Osteoblast (primary cell): ENCODE measurements at places on chromosomes 1 and 21. TPM values are rescaled to one million over a fixed set of nuclear protein-coding genes. Genes with fewer than 3 reads are reported as not detected.

DNA sequence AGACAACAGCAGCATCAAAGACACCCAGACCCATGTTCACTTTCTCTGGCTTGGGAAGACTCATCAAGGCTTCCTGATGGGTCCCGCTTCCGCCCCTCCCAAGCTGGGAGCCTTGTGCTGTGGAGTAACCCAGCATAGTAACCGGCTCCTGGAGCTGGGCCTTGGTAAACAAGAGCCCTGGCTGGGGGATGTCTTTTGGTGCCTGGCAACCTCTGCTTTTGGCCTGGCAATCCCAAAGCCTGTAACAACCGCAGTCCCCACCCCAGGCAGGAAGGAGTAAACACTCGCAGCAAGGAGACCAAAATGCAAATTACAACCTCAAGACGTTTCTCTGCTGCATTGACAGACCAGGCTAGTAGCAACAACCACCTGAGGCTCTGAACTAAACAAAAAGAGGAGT lies 16.9 kb upstream of the THRAP3 start:
- H3K4me1 ChIP-seq, result peaks cover 25% of the 10 kb centered on the region
- H3K36me3 ChIP-seq, result no peaks in the 10 kb centered on the region
- H3K27ac ChIP-seq, result peak overlapping the region; percentile 72
- H3K27me3 ChIP-seq, result no peaks in the 10 kb centered on the region

DNA sequence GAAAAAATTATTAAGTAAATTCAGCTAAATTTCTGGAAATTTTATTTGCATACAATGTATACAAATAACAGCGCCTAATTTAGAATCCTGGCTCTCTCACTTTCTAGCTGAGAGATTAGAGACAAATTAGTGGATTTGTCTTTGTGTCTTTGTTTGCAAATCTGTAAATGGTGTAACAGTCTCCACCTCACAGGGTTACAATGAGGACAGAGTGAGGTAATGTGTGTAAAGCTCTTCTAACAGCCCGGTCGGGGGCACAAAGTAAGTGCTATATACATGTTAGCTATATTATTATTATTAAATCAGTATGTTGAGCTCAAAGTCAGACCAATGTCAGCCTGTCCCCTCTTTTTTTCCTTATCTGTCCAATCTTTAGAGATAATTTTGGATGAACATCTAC lies 5.0 kb upstream of the ADAMTSL4 start:
- H3K27ac ChIP-seq, result no peak overlapping the region
- DNase-seq, result peak; percentile 46
- H3K4me3 ChIP-seq, result no peak overlapping the region
- H3K4me1 ChIP-seq, result peaks cover 9% of the 10 kb centered on the region
- H3K36me3 ChIP-seq, result no peaks in the 10 kb centered on the region

- no peak overlapping the region for H3K27ac ChIP-seq
- no peak for DNase-seq
- no peaks in the 10 kb centered on the region for H3K27me3 ChIP-seq
- H3K4me1 ChIP-seq, result no peaks in the 10 kb centered on the region
- H3K4me3 ChIP-seq, result no peak overlapping the region
- peaks cover 20% of the 10 kb centered on the region for H3K36me3 ChIP-seq
Measured at GRCh38 chr1:243428084-243428483, 172.2 kb downstream of the SDCCAG8 start.

GRCh38 chr1:68359045-68359444 lies 90.7 kb downstream of the RPE65 start:
- no peaks in the 10 kb centered on the region for H3K36me3 ChIP-seq
- H3K4me1 ChIP-seq, result peaks cover 5% of the 10 kb centered on the region
- no peak overlapping the region for H3K4me3 ChIP-seq
- no peak overlapping the region for H3K27ac ChIP-seq

GRCh38 chr1:53617851-53618499 lies 121.0 kb downstream of the GLIS1 start:
- no peaks in the 10 kb centered on the region for H3K36me3 ChIP-seq
- no peak overlapping the region for H3K4me3 ChIP-seq
- no peak for DNase-seq
- H3K4me1 ChIP-seq, result peaks cover 9% of the 10 kb centered on the region

DNA sequence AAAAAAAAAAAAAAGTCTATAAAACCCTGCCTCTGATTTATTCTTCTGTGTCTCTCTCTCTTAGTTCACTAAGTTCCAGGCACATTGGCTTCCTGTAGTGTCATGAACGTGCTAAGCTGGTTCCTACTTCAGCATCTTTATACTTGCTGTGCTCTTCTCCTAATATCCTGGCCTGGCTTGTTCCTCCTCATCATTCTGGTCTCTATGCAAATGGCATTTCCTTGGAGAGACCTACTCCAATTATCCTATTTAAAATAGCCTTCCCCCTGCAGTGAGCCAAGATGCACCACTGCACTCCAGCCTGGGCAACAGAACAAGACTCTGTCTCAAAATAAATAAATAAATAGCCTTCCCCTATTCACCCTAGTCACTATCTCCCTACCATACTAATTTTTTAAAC lies 9.7 kb upstream of the CLCC1 start:
- DNase-seq, result no peak
- no peaks in the 10 kb centered on the region for H3K27me3 ChIP-seq
- peaks cover 26% of the 10 kb centered on the region for H3K36me3 ChIP-seq
- no peak overlapping the region for H3K27ac ChIP-seq
- H3K4me3 ChIP-seq, result no peak overlapping the region

- H3K27ac ChIP-seq, result no peak overlapping the region
- H3K4me3 ChIP-seq, result no peak overlapping the region
- no peaks in the 10 kb centered on the region for H3K27me3 ChIP-seq
- H3K36me3 ChIP-seq, result no peaks in the 10 kb centered on the region
- no peak for DNase-seq
- no peaks in the 10 kb centered on the region for H3K4me1 ChIP-seq
Measured at GRCh38 chr1:2107586-2108212, 57.5 kb downstream of the PRKCZ start.

GRCh38 chr1:51916587-51917405 lies 38.3 kb upstream of the NRDC start:
- peaks cover 12% of the 10 kb centered on the region for H3K4me1 ChIP-seq
- H3K27ac ChIP-seq, result peak overlapping the region; percentile 24
- DNase-seq, result no peak
- no peaks in the 10 kb centered on the region for H3K36me3 ChIP-seq

- H3K4me3 ChIP-seq, result no peak overlapping the region
- H3K36me3 ChIP-seq, result no peaks in the 10 kb centered on the region
- DNase-seq, result peak; percentile 42
- peaks cover 4% of the 10 kb centered on the region for H3K4me1 ChIP-seq
- H3K27ac ChIP-seq, result no peak overlapping the region
Measured at GRCh38 chr21:46154155-46154954, 1.0 kb downstream of the FTCD start.

- no peak overlapping the region for H3K4me3 ChIP-seq
- H3K4me1 ChIP-seq, result peaks cover 66% of the 10 kb centered on the region
- DNase-seq, result no peak
- peaks cover 15% of the 10 kb centered on the region for H3K36me3 ChIP-seq
Measured at GRCh38 chr1:159913451-159914192, 11.7 kb downstream of the TAGLN2 start.

DNA sequence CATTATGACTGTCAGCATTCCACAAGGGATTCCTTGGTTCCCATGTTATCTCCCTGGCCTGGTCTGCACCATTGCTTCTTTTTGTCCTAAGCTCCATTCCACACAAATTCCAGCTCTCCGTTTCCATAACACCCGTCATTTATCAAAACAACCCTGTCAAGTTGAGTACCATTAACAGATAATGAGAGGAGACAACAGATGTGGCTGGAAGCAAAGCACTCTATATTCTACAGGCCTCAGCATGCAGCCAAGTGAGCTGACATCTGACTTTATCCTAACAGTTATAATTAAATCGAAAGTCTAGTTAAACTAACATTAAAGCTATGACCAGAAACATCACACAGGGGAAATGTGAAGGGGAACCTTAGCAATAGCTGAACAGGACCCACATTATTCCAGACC lies 110.4 kb downstream of the RERE start:
- H3K4me3 ChIP-seq, result no peak overlapping the region
- H3K27me3 ChIP-seq, result no peaks in the 10 kb centered on the region
- H3K27ac ChIP-seq, result no peak overlapping the region
- peaks cover 24% of the 10 kb centered on the region for H3K4me1 ChIP-seq
- no peak for DNase-seq

GRCh38 chr1:9844756-9845155 lies 21.0 kb upstream of the CLSTN1 start:
- DNase-seq, result peak; percentile 65
- H3K36me3 ChIP-seq, result no peaks in the 10 kb centered on the region
- no peak overlapping the region for H3K27ac ChIP-seq
- H3K4me3 ChIP-seq, result no peak overlapping the region
- H3K4me1 ChIP-seq, result peaks cover 5% of the 10 kb centered on the region
- no peaks in the 10 kb centered on the region for H3K27me3 ChIP-seq

- H3K27me3 ChIP-seq, result no peaks in the 10 kb centered on the region
- no peak for DNase-seq
- peaks cover 34% of the 10 kb centered on the region for H3K4me1 ChIP-seq
- no peak overlapping the region for H3K4me3 ChIP-seq
- peak overlapping the region; percentile 43 for H3K27ac ChIP-seq
Measured at GRCh38 chr1:209411491-209411929, 172.0 kb upstream of the CAMK1G start.

DNA sequence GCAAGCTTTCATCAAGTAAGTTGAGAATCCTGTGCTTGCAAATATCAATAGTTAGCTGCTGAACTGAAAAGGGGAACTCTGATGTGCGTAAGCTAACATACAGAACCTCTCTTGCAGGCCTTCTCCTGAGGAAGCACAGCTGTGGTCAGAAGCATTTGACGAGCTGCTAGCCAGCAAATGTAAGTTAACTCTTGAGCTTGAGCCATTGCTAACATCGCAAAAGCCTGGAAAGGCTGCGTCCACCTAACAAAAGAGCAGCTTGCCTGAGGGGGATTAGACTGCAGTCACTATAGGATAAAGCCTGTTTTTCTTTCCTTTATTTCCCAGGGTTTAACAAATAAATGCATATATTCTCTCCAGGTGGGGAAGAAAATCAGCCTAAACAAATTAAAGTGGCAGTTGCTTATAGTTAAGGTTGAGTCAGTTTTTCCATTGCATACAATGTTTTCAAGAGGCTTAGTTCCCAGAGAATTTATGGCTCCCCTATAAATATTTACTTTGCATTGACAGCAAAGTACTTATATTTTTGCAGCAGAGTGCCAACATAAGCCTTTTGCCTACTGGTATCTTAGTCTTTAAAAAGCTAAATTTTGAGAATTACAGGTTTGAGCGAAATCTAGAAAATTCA lies 1.5 kb downstream of the RGS2 start:
- peaks cover 10% of the 10 kb centered on the region for H3K36me3 ChIP-seq
- no peak overlapping the region for H3K27ac ChIP-seq
- no peak for DNase-seq

DNA sequence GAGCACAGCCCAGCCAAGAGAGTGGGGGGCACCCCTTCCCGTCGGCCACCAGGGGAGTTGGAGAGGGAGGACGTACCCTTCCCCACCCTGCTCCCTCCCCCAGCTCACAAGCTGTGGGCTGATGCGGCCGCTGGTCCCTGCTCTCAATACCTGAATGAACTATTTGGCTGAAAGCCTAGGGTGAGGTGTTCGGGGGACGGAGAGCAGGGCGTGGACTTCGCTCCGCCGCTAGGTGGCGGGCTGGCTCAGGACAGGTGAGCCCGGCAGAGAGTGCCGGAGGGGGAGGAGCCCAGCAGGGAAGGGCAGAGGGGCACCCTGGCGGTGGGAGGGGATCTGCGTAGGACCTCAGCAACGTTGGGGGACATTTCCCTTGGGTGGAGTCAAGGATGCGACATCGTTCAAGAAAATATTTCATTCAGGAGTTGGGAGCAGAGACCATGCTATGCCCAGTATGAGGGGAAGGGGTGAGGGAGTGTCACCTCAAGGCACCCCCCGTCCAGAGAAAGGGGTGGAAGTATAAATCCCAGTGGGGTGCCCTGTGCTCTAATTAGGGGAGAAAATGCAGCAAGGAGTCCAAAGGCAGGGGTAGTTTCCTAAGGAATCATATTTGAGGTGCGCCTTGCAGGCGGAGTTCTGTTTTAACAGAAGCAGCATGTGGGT lies 12.0 kb upstream of the RHBG start:
- H3K27ac ChIP-seq, result no peak overlapping the region
- no peaks in the 10 kb centered on the region for H3K4me1 ChIP-seq
- H3K27me3 ChIP-seq, result peaks cover 41% of the 10 kb centered on the region
- H3K36me3 ChIP-seq, result no peaks in the 10 kb centered on the region
- no peak overlapping the region for H3K4me3 ChIP-seq

- H3K36me3 ChIP-seq, result no peaks in the 10 kb centered on the region
- H3K27me3 ChIP-seq, result no peaks in the 10 kb centered on the region
Measured at GRCh38 chr1:87402241-87403002, 73.7 kb downstream of the LMO4 start.

DNA sequence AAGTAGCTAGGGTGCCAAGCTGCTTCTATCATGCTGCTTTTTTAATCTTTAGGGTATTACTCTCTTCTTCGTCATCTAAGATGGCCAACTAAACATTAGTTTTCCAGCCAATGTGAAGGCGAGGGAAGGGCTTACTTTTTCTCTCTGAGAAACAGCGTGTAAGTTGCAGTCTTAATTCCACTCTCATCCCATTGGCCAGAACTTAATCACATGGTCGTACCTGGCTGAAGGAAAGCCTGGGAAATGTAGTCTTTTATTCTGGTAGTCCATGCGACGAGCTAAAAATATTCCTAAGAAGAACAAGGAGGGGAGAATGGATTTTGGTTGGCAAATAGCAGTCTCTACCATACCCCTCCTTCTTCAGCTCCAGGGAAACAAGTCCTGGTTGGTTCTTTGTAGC lies 21.5 kb downstream of the DNAJC6 start:
- DNase-seq, result no peak
- H3K36me3 ChIP-seq, result no peaks in the 10 kb centered on the region
- H3K27ac ChIP-seq, result no peak overlapping the region
- H3K4me3 ChIP-seq, result no peak overlapping the region
- H3K4me1 ChIP-seq, result no peaks in the 10 kb centered on the region
- H3K27me3 ChIP-seq, result no peaks in the 10 kb centered on the region

GRCh38 chr1:220219136-220219442 lies 53.2 kb downstream of the RAB3GAP2 start:
- H3K27ac ChIP-seq, result peak overlapping the region; percentile 5
- peaks cover 8% of the 10 kb centered on the region for H3K4me1 ChIP-seq
- H3K27me3 ChIP-seq, result no peaks in the 10 kb centered on the region
- no peak overlapping the region for H3K4me3 ChIP-seq

Gene KCNJ6
- under 0.01 and 0.36 TPM in 2 replicates for total RNA-seq

Gene NEK7
- total RNA-seq, result 376 and 377 TPM in 2 replicates

Gene LMOD1
- 17.1 and 21.7 TPM in 2 replicates for total RNA-seq

Gene RNPEP
- 64.8 and 74.2 TPM in 2 replicates for total RNA-seq

Gene FAAP20
- total RNA-seq, result 18.6 and 25.3 TPM in 2 replicates

Gene TMEM61
- not detected in 2 replicates for total RNA-seq

Gene MANEAL
- 0.29 and 0.36 TPM in 2 replicates for total RNA-seq

Gene HTR1D
- under 0.01 TPM in 1 of 2 replicates, not detected in the other for total RNA-seq

Gene RGS7
- 0.36 and 0.59 TPM in 2 replicates for total RNA-seq
